ENCODE measurements at places on chromosomes 13 and 19. TPM values are rescaled to one million over a fixed set of nuclear protein-coding genes. Genes with fewer than 3 reads are reported as not detected.

- no peak for DNase-seq
These were observed 8.1 kb upstream of the ADGRE2 start for GRCh38 chr19:14786421-14786851.

The EIF3K gene
- 191 TPM for total RNA-seq

DNA sequence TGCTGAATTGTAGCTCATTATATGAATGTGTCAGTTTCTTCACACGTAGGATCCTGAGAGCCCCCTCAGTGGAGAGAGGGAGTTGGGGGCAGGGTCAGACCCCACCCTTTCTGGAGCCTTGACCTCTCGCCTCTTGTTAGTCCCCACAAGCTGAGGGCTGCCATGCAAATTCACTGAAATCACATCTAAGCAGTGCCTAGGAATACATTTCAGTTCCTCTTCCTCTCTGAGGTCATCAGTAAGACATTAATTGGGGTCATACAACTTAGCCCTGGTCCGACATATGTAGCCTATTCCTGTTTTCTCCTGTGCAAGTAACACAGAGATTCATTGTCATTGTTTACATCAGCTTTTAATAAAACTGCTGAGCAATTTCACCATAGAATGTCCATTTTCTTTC lies 30.0 kb downstream of the MYO9B start:
- DNase-seq: no peak

DNA sequence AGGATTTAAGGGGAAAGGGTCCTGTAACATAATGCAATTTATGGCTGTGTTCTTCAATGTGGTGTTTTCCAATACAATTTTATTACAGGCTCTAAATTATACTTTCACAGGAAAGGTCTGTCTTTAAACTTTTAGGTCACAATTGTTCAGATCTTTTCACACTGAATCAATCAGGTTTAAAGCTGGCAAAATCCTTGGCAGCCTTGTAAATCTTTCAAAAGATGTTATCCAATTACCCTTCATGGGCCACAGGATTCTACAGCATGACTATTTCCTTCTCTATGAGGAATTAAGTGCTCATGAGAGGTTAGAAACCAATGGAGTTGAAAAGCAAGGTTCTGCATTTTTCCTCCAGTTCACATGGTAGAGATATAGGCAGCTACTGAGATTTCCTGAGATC lies 211.5 kb upstream of the MIR17HG start:
- DNase-seq: no peak

The CYP4F11 gene
- not detected for total RNA-seq

GRCh38 chr19:45076029-45076850 lies at the start of gene ZNF296:
TSS of gene ZNF296 (minus strand) at chr19:45076478. CDS start at chr19:45076373, 105 bp downstream.
- DNase-seq: peak; percentile 89

GRCh38 chr13:92966900-92967299 lies 259.7 kb upstream of the GPC6 start:
- no peak for DNase-seq

The MVB12A gene
- total RNA-seq: 24.4 TPM

The PARP4 gene
- total RNA-seq: 34.0 TPM

DNA sequence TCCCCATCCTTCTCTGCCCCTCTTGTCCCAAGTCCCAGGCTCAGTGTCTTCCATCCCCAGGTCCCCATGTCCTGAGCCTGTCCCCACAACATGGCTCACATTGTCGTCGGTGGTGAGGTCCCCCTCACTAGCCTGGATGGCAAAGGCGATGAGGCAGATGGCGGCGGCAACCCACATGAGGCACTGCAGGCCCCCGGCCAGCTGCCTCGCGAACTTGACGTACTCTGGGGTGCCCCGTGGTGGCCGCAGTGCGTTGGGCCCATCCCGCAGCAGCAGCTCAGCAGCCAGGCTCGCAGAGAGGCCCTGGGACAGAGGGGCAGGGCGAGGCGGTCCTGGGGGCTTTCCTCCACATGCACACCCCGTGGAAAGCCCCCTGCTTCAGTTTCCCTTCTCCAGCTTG lies 1.1 kb downstream of the ATP4A start:
- DNase-seq: no peak

The ZSWIM4 gene
- 2.5 TPM for total RNA-seq

GRCh38 chr13:24629320-24629719 lies 50.9 kb upstream of the ATP12A start:
- DNase-seq: no peak

The ZNF543 gene
- 5.0 TPM for total RNA-seq

The SIGLEC12 gene
- 1.00 TPM for total RNA-seq

The NR2F6 gene
- 22.8 TPM for total RNA-seq

GRCh38 chr19:49213791-49214190 lies 56.2 kb downstream of the TRPM4 start:
- no peak for DNase-seq

The ZNF221 gene
- total RNA-seq: 4.4 TPM
